ENCODE measurements at places on chromosomes 3 and 15.

DNA sequence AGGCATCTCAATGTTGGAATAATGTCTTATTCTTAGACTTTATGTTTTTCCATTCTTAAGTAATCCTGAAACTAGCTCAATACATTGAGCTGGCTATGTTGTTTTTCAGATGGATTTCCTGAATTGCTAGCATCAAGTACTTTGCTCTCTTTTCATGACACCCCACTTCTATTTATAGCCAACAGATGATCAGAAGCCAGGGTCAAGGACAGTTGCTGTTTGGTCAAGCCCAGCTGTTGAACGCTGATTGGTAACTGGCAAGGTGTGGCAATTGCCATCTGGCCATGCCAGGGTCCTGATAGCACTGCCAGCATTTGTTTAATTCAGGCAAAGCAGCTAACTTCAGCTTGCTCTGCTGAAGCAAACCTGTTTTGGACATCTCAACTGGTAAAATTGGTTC is 46.2 kb upstream of the PLCL2 start:
- DNase-seq, result no peak

- no peak for DNase-seq
Measured at GRCh38 chr3:41323467-41324155, 124.3 kb downstream of the CTNNB1 start.

- peak; percentile 78 for DNase-seq
Measured at GRCh38 chr15:74179101-74179841, 5.8 kb downstream of the ISLR start.

GRCh38 chr15:22224241-22224671 is 143.9 kb downstream of the OR4M2 start:
- DNase-seq, result no peak

DNA sequence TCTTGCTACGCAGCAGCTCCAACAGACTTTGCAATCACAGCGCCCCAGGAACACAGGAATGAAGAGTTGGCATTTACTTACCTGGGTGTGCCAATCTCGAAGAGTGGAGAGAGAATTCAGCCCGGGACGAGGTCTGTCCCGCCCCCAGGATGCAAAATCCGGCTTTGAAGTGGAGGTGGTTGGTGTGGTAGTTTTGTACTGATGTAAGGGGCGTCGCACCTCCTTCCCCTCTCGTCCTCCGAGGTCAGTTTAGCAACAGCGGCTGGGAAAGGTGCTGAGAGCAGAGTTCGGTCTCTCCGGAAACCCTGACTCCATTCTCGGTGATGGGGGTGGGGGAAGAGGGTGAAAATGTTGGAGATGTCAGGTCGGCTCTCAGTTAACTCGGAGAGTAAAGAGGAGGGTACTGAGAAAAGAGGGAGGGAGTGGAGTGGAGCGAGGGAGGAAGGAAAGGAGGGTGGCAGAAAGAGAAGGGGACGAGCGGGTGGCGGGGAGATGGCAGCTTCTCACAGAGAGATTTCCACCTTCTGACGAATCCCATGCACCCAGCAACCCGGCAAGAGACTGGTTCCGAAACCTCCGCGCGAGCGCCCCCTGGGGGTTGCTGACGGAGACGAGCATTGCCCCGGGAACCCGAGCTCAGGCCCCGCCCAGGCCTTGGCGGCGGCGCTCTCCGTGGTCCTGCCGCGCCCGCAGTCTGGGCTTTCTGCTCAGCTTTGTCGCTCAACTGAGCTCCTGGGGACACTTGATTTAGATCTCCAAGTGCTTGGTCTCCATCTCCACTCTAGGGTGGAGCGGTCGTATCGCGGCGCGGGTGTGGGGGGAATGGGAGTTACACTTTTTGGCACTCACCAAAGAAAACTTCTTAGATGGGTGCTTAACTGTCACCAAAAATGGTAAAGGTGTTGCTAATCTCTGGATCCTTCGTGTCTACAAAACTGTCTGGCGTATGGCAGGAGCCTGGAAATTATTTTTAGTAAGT is at the start of gene CPNE4:
Gene CPNE4 (minus strand): TSS at position 529 of the 979 bp plus-strand sequence.
- peak; percentile 69 for DNase-seq

DNA sequence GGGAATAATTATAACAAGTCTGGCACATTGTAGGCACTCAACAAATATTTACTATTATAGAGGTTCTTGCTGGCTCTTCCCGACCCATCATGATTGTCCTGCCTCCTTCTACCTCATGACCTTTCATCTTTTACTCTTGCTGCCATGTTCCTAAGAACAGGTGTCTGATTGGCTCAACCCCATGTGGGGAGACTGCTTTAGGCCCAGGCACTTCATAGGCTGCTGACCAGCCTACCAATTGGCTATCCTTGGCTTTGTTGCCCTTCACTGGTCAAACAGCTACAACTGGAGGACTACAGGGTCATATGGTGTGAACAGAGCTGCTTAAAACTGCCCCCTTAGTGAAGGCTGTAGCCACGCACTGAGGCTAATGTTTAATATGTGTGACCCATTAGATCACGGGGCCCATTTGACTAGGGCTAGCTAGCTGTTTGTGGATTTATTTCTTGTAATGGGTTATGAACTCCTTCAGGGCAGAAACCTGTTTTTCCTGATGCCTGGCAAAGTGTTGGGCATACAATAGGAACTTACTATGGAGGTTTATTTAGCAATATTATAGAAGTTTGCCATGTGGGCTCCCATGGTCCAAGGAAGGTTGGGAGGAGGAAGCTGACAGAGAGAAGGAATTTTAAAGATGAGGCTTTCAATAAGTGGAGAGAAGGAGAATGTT is 239.9 kb upstream of the TBC1D5 start:
- no peak for DNase-seq

- DNase-seq, result no peak
Measured at GRCh38 chr3:100340527-100340926, 6.0 kb downstream of the NIT2 start.

GRCh38 chr15:59553879-59554735 is 57.5 kb upstream of the GCNT3 start:
- no peak for DNase-seq

- DNase-seq, result no peak
Measured at GRCh38 chr3:134228479-134228878, 22.2 kb downstream of the RYK start.

GRCh38 chr15:48355377-48355776 is 24.1 kb downstream of the DUT start:
- no peak for DNase-seq

DNA sequence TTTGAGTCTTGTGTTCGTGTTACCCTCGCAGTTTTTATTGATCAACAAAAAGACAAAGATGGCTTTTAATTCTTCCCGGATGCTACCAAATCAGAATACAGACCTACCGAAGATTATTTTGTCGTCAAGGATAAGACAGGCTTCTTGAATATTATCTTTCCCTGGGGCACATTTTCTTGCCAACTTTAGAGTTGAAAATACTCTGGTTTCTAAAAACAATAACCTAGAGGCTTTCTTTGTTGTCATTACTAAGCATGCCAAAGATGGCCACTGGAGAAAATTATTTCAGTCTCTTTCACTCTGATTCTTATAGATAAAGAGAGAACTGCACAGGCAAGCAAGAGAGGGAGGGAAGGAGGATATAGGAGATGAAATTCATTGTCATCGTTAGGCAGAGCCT is 33.9 kb downstream of the OXNAD1 start:
- no peak for DNase-seq

- DNase-seq, result no peak
Measured at GRCh38 chr3:72888546-72889309, 882 bp downstream of the GXYLT2 start.

DNA sequence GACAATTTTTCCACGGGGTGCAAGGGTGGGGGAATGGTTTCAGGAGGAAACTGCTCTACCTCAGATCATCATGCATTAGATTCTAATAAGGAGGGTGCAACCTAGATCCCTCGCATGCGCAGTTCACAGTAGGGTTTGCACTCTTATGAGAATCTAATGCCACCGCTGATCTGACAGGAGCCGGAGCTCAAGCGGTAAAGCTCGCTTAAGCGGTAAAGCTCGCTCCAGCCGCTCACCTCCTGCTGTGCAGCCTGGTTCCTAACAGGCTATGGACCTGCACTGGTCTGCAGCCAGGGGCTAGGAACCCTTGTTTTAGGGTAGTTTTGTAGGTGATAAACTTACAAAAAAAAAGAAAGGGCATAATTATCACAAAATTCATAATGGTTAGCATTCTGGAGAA is 53.9 kb upstream of the RYR3 start:
- no peak for DNase-seq

- DNase-seq, result no peak
Measured at GRCh38 chr15:100635406-100636071, 33.1 kb downstream of the ASB7 start.

DNA sequence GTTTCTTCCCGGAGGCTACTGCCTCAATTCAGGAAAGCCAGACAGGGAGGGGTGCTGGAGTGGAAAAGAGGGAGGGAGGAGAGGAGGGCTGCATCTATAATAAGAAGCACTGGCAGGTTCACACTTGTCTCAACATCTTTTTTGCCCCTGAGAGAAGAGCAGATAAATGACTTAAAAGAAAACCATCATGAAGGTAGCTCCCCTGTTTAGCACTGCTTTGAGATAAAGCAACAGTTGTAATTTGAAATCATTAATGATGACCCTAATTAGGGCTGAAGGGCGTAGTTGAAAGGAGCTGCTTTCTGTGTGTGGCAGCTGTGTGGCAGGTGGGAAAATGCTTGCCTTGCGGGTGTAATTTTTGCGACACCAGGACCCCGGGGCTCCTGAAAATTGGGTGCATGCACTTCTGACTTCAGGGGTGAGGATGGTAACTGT is 222.8 kb upstream of the IL12A start:
- no peak for DNase-seq

DNA sequence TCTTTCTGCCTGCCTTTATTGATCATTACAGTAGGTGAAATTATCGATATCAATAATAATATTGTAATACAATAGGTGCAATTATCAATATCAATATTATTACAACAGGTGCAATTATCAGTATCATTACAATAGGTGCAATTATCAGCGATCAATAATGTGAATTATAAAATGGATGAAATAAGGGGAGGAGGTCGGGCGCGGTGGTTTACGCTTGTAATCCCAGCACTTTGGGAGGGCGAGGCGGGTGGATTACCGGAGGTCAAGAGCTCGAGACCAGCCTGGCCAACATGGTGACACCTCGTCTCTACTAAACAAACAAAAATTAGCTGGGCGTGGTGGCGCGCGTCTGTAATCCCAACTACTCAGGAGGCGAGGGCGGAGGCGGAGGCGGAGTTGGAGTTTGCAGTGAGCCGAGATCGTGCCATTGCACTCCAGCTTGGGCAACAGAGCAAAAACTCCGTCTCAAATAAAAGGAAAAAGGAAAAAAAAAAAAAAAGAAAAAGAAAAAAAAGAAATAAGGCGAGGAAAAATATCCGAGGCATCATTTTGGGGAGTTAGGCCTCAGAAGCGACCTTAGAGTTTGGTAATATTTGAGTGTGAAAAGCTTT is 611 bp upstream of the BNIP2 start:
- peak; percentile 86 for DNase-seq

- DNase-seq, result no peak
Measured at GRCh38 chr15:44094781-44095180, 100.3 kb downstream of the FRMD5 start.

GRCh38 chr3:128278761-128279600 is 125.7 kb downstream of the EEFSEC start:
- peak; percentile 80 for DNase-seq

DNA sequence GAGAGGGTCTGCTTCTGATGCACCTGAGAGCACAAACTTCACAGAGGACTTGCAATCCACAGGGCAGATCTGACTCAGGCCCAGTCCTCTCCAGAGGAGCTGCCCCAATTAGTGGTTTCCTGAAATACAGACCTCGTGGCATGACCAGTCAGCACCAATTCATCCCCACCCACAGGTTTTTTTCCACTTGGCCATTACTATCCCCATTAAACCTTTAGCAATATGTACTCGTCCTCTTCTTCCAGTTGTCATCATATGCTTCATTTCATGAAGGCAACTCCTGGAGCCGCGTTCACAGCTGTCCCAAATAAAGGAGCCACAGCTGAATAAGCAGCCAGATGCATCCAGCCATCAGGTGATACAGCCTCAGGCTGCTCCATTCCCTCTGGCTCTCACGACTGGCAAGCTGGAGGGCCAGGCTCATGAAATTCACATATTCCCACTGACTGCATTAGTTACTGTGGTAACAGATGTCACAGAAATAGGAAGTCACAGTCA is 163.1 kb downstream of the FMN1 start:
- no peak for DNase-seq

GRCh38 chr3:122977746-122978466 is 49.7 kb downstream of the SEMA5B start:
- peak; percentile 69 for DNase-seq

DNA sequence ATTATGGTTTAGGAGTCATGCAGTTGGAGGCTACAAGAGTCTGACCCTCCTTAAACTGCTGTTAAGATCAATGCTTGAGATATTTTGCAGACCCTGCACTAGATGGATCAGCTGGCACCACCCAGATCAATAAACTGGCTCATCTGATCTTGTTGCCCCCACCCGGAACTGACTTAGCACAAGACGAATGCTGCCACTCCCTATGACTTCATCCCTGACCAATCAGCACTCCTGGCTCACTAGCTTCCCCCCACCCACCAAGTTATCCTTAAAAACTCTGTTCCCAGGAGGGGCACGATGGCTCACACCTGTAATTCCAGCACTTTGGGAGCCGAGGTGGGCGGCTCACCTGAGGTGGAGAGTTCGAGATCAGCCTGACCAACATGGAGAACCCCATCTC is 594.0 kb downstream of the NTRK3 start:
- no peak for DNase-seq

DNA sequence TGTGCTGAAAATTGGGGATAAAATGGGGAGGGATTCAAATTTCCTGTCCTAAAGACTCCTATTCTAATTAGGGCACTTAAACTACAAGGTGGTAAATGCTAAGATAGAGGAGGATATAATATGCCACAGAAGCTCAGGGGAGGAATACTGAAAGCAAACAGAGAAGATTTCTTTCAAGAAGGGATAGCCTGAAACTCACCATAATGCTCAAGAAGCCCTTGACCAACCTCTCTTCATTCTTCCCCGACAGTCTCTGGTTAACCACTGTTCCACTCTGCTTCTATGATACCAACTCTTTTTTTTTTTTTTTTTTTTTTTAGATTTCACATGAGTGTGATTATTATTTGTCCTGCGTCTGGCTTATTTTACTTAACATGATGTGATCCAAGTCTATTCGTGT is 398.2 kb upstream of the FRG2C start:
- no peak for DNase-seq

- no peak for DNase-seq
Measured at GRCh38 chr15:33503681-33504080, 192.9 kb downstream of the RYR3 start.

- no peak for DNase-seq
Measured at GRCh38 chr3:7733933-7734332, 767.7 kb upstream of the LMCD1 start.

DNA sequence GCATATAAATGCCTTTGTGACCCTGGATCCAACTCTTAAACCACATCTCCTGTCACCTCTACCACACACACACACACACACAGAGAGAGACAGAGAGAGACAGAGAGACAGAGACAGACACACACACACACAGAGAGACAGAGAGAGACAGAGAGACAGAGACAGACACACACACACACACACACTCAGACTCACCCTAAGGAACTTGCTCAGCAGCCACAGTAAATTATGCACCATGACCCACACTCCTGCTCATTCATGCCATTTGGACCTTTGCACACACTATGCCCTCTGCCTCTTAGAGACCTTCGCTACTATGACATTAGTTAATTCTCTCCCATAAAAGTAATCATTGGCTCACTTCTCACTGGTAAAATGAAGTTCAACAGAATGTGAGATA is 275.7 kb downstream of the ADAMTSL3 start:
- DNase-seq, result no peak

All from left ventricle myocardium inferior (tissue), 1 donor.